ENCODE measurements at places on chromosomes 1 and 21.

DNA sequence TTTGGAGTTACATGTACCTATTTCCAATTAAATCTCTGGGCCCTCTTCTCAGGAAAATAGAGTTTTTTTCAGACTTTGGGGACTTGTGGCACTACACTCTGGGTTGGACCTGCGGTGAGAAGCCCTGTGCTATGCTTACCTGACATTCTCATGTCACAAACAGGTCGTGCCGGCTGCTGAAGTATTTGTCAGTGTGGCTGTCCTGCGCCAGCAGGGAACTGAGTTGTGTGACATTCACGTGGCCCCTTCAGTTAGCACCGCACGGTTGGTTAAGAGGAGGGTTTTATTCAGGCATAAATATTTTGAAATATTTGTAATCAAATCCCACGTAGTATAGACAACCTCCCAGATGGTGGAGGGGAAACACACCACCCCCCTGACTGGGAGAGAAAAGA lies 6.3 kb upstream of the COL6A2 start:
- DNase-seq, result no peak

GRCh38 chr1:109579491-109579890 lies 31.1 kb downstream of the GNAI3 start:
- peak; percentile 29 for DNase-seq

DNA sequence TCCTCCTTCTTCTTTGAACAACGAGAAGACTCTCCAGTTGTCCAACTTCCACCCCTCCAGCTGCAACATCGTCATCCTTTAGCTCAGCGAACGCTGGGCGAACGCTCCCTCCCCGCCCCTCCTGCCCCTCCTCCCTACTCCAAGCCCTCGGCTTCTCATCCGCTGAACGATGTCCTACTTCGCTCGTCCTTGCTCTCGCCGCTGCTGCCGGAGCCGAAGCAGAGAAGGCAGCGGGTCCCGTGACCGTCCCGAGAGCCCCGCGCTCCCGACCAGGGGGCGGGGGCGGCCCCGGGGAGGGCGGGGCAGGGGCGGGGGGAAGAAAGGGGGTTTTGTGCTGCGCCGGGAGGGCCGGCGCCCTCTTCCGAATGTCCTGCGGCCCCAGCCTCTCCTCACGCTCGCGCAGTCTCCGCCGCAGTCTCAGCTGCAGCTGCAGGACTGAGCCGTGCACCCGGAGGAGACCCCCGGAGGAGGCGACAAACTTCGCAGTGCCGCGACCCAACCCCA lies at the start of gene BCAN:
BCAN (plus strand) TSS at position 357 of the 504 bp plus-strand sequence. CDS start 3,938 bp downstream, outside the sequence.
- peak; percentile 64 for DNase-seq

DNA sequence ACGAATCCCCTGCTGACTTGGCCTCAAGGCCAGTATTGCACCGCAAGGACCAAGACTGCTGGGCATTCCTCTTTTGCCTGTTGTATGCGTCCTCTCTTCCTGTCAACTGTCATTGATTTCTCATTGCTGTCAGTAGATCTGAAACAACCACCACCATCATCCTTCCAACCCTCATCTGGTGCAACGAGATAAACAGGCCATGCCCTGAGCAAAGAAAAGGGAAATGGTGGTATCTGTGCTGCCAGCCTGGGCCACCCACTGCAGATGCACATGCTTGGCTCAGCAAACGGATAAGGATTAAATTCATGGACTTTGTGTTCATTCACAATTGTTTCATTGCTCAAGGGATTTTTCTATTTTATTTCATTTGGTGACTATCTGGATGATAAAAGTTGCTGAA lies 13.6 kb downstream of the OXCT2 start:
- no peak for DNase-seq

DNA sequence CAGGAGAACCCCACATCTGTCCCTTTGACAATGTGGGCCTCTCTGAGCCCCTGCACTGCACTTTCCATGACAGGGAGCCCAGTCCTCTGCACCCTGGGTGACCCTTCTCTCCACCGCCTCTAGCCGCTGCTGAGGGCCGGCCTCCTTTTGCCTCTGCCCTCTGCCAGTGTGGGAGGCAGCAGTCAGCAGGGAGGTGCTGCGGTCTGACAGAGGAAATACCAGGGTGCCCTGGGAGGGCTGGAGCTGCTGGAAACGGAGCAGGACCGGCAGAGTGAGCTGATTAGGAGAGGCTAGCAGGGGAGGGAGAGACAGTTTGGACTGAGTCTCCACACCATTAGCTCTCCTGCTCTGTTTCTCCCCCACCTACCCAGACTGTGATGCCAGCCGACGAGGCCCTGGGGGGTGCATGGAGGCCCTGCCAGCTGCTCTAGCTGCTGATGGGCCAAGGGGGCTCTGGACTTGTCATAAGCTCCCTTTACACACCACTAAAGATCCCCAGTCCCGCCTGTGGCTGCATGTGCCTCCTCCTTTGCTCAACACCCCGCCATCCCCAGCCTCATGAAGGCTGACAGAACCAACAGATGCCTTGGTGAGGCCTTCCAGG lies 171.1 kb upstream of the KLHDC7A start:
- peak; percentile 34 for DNase-seq

DNA sequence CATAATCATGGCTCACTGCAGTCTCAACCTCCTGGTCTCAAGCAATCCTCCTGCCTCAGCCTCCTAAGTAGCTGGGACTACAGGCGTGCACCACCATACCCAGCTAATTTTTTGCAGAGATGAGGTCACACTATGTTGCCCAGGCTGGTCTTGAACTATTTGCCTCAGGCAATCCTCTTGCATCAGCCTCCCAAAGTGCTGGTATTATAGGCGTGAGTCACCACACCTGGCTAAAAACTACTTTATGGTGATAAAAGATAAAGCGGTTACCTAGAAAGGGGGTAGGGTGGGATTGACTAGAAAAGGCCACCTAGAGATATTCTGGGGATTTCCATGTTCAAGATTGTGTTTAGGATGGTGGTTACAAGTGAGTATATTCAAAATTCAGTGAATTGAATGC lies 5.0 kb downstream of the TSTD1 start:
- no peak for DNase-seq

DNA sequence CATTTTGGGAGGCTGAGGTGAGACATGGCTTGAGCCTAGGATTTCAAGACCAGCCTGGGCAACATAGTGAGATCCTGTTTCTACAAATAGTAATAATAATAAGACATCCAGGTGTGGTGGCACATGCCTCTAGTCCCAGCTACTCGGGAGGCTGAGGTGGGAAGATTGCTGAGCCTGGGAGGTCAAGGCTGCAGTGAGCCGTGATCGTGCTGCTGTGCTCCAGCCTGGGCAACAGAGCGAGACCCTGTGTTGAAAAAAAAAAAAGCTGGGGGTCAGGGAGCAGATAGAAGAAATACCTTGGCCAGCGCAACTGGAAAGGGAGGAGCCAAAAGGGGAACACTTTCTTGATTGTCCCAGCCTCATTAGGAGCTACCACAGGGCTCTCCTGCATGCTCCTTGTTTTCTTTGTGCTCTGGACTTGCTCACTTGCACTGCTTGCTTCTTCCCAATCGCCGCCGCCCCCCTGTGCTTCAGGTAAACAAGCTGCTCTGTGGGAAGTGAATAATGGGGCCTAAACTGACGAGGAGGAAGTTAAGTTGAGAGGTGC lies 31.1 kb downstream of the PBX1 start:
- DNase-seq, result no peak
